ENCODE measurements at places on chromosomes 12 and 14.

- peak; percentile 4 for DNase-seq
Observed at GRCh38 chr12:62434494-62435302, 31.9 kb upstream of the MON2 start.

- peak; percentile 46 for DNase-seq
Observed at GRCh38 chr12:128914908-128915563, 61.8 kb downstream of the GLT1D1 start.

- no peak for DNase-seq
Observed at GRCh38 chr14:52683985-52684520, 11.3 kb downstream of the ERO1A start.

DNA sequence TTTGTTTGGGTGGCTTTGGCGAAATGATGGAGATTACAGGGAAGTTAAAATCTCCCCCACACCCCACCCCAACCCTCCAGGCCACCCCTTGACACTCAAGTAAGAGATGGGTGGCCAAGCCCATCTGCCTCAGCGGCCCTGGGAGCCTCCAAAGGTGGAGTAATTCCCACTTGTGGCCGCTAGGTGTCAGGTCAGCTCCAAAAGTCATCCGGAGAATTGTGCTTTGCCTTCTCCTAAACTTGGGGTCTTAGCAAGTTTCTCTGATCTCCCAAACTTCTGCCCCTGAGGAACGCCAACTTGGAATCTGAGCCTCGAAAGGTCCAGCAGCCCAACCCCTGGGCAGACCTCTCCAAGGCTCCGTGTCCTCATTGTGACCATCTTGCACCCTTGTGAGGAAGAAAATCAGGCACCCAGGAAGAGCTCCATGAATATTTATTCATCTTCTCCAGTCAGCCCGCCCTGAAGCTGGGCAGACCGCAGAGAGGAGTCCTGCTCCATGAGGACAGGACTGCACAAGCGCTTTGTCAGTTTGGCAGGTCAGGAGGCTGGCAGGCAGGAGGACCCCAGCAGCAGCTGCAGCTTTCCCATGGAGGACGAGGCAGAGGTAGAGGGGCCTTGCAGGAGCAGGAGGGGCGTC, 46.7 kb downstream of the LRRC74A start:
- DNase-seq, result peak; percentile 59

DNA sequence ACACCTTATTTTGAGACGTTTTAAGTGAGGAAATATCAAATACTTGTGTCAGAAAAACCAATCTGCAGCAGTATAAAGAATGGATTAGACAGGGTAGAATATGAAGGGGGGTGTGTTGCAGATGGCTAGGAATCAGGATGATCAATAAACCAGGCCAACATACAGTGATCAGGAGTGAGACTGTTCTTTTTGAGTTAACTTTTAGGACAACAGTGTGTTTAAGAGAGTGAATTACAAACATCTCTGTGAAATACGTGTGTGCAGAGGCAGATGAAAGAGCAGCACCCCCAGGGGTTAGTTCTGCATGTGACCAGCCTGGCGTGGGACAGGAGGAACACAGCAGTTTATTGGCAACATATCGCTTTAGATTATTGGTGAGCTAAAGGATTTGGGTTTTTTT, 10.6 kb upstream of the NRDE2 start:
- no peak for DNase-seq

DNA sequence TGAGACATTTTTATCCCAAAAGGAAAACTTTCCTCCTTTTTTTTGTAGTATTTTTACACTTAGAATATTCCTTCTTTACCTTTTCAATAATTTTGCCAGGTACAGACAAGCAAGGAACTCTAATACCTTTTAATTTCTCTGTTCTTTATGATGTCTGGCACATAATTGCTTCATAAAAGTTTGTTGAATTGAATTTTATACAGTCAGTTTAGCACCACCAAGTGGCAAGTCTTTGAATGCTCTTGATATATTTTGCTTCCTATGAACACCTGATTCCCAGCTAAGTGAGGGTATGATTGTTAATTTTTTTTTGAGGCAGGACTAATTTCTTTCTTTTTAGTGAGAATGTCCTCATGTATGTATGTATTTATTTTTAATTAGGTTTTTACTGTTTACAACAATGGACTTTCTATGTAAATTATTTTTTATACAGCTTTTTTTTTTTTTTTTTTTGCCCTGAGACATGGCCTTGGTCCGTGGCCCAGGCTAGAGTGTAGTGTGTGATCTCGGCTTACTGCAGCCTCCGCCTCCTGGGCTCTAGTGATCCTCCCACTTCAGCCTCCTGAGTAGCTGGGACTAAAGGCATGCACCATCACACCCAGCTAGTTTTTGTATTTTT, 6.9 kb downstream of the TBC1D15 start:
- DNase-seq, result no peak

- no peak for DNase-seq
Observed at GRCh38 chr12:55607821-55608594, 28.7 kb upstream of the OR10P1 start.

DNA sequence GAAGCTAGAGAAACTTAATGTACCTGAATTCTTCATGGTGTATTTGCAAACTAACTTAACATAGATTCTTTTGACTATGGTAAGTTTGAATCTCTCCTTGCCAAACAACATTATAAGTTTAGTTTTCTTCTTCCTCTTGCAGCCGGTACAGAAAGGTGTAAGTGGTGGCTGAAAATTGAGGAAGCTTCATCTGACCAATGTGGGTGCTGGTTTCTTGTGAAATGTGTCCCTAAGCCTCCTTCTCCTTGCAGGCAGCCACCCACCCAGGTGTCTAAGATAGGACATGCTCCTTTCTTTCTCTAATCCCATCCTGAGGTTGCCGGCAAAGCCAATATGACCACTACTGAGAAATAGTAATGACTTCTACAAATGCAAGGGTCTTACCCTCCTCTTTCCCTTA, 20.6 kb downstream of the GSG1 start:
- DNase-seq, result no peak

- DNase-seq, result no peak
Observed at GRCh38 chr14:66426451-66426850, 59.7 kb upstream of the CCDC196 start.

DNA sequence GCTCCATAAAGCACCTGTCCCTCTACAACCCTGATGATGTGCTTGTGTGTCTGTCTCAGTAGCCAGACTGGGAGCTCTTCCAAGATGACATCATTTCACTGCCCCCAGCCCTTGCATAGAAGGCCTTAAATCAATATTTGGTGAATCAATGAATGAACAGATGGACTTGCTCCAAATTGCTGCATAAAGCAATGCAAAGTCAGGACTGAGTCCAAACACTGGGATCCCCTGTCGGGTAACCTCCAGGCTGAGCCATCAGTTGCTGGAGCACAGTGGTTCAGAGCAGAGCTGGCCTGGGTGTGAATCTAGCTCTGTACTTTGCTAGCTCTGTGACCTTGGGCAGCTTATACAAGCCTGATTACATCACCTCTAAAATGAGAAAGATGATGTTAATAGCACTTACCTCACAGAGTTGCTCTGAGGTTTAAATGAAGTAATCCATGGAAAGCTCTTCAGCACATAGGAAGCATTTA, 120.3 kb upstream of the VASH1 start:
- DNase-seq, result no peak

GRCh38 chr12:48917857-48918537, 7.3 kb downstream of the FKBP11 start:
- no peak for DNase-seq

GRCh38 chr14:71142375-71143038, 235.2 kb downstream of the PCNX1 start:
- peak; percentile 20 for DNase-seq

GRCh38 chr12:124348659-124349380, 53.9 kb downstream of the RFLNA start:
- no peak for DNase-seq

GRCh38 chr12:102885043-102885932, 31.8 kb downstream of the PAH start:
- DNase-seq, result no peak

DNA sequence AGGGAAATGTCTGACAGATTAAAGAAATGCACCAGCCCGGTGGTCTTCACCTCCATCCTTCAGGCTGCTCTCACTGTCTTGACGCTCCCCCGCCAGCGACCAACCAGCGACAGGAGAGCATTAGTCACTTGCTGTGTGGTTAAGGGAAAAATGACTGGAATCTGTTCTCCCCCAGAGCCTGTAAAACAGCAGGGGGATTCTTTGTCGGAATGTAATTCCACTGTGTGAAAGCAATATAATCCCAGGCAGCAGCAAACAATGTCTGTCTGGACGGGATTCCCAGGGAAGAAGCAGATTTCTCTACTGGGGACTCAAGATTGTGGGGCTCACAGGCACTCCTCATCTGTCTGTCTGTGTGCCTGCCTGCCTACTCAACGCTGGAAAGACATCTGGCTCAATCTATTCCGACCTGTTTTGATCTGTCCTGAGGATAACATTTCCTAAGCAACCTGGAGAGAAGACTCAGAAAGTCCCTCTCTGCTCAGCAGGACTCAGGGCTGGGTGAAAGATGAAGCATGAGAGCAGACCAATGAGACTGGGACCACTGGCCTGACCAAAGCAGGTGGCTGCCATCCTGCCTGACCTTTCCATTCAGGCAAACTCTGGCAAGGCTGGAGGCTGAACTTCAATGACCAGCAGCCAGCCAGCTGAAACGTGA, 54.6 kb downstream of the NUAK1 start:
- no peak for DNase-seq

- no peak for DNase-seq
Observed at GRCh38 chr14:79204591-79204990, 1006.7 kb downstream of the DIO2 start.

- DNase-seq, result no peak
Observed at GRCh38 chr14:100915560-100915959, 12.0 kb upstream of the RTL1 start.

All from stimulated activated CD4-positive, alpha-beta T cell treated with anti-CD3 and anti-CD28 coated beads, Interleukin-1b, Interleukin-23, amount 100 ng/mL, for 48 hours (primary cell).